MG63 (cell line): ENCODE measurements at places on chromosomes 4 and X.

DNA sequence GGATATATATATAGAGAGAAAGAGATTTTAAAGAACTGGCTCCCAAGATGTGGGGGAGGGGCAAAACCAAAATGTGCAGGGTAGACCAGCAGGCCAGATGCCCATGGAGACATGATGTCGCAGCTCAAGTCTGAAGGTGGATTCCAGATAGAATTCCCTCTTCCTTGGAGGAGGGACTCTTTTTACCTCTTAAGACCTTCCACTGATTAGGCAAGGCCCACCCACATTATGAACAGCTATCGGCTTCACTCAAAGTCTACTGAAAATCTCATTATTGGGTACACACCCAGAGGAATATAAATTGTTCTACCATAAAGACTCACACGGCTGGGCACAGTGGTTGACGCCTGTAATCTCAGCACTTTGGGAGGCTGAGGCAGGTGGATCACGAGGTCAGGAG lies 59.3 kb downstream of the DHRSX start:
- DNase-seq = no peak

GRCh38 chr4:89929425-89930159 lies 34.9 kb downstream of the MMRN1 start:
- no peak for DNase-seq

- no peak for DNase-seq
Observed at GRCh38 chrX:130262231-130262630, 6.5 kb downstream of the ZNF280C start.

- no peak for DNase-seq
Observed at GRCh38 chrX:43474321-43474720, 181.8 kb upstream of the MAOA start.

- no peak for DNase-seq
Observed at GRCh38 chr4:93896516-93896915, 68.0 kb downstream of the ATOH1 start.

DNA sequence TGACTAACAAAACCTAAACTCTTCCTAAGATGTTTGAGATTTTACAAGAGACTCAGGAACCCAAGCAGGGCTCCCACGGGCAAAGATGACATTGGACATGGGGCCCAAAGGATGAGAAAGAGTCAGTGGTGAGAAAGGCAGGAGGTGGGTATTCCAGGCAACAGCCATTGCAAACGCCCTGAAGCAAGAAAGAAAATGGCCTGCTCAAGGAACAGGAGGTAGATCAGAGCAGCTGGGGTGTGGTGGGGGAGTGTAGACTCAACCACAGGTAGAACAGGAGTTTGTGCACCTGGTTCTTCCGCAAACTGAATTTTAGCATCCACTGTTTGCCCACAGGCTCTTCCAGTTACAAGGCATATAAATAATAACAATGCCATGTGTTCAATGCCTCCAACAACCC lies 3.3 kb downstream of the PPP2R2C start:
- DNase-seq = no peak

DNA sequence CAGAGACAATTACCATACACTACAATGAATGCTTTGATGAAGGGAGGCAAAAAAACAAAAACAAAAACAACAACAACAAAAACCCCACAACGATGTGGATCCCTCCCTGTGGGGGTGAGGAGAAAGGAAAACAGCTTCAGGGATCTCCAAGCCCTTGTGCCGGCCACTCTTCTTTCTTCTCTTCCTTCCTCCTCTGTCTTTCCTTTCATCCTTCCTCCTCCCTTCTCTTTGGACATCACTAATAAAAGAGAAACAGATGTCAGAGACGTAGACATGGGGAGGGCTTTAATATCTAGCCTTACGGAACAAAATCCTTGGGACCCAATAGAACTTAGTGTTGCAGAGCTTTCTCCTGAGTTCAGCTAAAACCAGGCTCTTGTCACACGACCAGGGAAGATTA lies 18.8 kb upstream of the STX18 start:
- DNase-seq = no peak

- no peak for DNase-seq
Observed at GRCh38 chr4:184310171-184310567, 92.5 kb upstream of the ENPP6 start.

DNA sequence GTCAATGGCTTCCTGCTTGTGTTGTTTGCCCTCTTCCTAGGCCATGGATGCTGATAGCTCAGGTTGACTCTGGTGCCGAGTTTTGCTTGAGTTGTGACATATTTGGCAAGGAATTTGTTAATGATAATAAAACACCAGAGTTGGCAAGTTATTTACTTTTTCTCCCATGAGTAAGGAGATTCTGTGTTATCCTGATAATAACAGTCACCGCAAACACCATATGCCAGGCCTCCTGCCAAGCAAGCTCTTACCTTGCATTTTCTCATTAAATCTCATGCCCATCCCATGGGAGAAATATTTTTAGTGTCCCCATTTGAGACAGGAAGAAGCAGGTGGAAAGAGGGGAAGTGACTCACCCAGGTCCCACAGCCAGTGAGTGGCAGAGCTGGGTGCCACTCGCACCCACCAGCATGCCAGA lies 67.4 kb upstream of the CLCN4 start:
- peak; percentile 49 for DNase-seq

GRCh38 chr4:141569141-141569540 lies 67.2 kb upstream of the IL15 start:
- no peak for DNase-seq

GRCh38 chrX:2761246-2761645 lies 9.4 kb downstream of the XG start:
- no peak for DNase-seq

DNA sequence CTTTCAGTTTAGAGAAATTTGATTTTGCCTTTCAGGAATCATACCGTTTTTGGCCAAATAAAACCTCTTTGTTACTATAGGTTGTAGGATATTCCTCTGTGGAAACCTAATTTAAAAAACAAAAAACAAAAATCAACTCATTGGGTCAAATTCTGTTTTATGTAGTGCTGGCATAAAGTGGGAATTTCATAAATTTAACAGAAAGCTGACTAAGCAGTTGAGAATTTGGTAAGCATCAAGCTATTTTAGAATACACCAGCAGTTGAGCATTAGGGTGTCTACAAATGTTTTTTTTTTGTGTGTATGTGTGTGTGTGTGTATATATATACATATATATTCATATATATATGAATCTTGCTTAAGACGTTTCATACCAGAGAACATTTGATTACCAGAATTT lies 47.4 kb downstream of the C4orf33 start:
- no peak for DNase-seq

DNA sequence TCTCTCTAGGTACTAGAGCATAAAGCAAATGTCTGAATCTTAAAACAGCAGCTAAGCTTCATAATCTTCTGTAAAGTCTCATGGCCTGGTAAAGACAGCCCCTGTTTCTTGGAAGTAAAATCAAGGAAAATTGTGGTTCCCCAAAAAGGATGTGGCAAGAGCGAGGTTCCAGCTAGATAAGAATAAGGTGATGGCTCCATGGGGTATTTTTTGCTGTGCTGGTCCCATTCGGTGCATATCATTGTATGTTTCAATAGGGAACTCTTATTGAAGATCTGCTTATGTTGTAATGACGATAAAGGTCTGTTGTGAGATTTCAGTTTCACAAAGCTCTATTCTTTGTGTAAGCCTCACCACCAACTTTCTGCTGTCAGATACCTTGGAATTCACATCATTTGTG lies 316.9 kb upstream of the NOCT start:
- no peak for DNase-seq

GRCh38 chrX:132216806-132217202 lies 2.4 kb downstream of the RAP2C start:
- no peak for DNase-seq

DNA sequence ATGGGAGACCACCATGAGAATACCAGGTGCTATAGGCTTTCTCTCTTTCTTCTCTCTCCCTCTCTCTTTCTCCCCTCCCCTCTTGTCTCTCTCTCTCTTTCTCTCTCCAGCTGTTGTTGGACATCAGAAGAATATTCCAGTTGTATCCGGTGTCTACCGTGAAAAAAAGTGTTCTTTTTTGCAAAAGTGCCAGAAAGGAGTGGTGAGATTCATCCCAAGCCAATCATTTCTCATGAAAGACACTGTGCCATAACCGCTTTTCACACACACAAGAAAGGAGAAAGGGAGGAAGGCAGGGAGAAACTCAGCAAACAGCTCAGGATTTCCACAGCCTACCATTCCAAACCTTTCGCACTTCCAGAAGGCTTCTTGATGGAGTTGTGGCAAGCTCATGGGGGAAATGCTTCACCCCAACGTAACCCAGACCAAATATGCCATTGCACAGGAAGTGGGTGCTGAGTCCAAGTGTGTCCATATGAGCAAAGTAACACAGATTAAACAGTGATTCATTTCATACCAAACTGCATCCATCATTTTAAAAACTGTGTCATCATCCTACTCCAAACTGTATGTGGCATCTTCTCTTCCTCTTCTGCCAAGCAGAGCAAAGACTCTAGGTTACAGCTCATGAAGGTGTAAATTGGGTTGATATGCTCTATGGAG lies 224.0 kb downstream of the APBB2 start:
- peak; percentile 78 for DNase-seq

- no peak for DNase-seq
Observed at GRCh38 chr4:21184788-21185187, 484.5 kb downstream of the PACRGL start.

DNA sequence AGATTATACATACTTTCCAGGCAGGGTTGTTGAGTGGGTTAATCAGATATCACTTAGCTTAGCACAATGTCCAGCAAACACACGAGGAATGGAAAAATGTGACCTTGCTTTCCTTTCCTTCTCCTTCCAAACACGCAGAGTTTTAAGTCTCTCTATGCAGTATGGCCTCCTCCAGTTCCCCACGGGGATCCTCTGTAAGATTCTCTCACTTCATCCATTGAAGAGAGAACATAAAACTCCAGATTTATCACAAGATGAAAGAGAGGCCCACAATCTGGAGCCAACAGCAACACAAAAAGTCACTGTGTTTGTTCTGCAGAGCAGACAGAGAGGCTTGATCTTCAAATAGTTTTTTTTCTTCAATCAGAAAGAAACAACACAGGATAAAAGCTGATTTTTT lies 336.8 kb upstream of the CLNK start:
- DNase-seq = no peak

DNA sequence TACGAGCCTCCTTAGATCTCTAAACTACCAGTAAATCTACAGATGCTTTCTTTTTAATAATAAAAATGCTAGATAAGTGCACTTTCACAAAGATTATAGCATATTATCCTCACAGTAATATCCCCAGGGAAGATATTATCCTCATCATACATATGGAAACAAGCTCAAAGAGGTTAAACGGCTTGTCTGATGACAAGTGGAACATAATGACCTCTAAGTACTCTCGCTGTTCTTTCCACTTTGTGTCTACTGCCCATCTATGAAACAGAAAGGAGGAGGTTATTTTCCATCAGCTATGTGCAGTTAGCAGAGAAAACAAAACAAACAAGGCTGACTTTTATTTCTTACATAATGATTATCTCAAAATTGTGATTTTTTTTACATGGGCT lies 42.8 kb upstream of the PRDM8 start:
- DNase-seq = no peak

GRCh38 chr4:1992468-1993168 lies 16.2 kb downstream of the NELFA start:
- DNase-seq = no peak

GRCh38 chrX:103864886-103865534 lies 33.0 kb upstream of the RAB9B start:
- DNase-seq = no peak

DNA sequence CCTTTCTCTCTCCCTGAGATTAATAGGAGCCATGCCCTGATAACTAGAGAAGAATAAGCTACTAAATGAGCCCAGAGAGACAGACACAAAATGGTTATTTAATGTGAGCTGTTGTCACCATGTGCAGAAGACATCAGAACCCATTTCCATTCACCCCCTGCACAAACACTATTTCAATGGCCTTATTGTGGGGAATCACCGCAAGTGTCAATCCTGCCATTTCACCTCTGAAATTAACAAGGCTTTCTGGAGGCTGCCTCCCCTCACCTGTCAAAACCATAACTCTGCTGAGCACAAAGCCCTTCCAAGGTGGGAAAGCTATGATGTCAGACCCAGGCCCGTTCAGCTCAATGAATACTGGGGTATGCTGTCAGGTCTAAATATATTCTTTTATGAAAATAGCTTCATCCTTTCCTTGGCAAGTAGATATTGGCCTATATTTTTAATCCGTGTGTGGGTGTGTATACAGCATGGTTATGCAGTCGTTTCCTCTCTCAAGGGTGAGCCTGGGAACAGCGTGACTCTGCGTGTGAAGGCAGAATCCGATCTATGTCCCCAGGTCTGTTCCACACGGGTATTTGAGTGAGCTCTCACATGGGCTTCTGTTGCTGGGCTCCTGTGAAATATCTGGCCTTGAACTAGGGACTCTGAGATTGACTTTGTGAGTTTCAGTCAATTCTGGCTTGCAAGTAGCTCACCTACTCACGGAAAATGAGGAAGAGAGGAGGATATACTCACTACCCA lies 266.3 kb downstream of the FBXW7 start:
- DNase-seq = no peak
